Activated T-cell treated with anti-CD3 and anti-CD28 coated beads for 1 hour (primary cell): ENCODE measurements at places on chromosomes 3 and 15.

DNA sequence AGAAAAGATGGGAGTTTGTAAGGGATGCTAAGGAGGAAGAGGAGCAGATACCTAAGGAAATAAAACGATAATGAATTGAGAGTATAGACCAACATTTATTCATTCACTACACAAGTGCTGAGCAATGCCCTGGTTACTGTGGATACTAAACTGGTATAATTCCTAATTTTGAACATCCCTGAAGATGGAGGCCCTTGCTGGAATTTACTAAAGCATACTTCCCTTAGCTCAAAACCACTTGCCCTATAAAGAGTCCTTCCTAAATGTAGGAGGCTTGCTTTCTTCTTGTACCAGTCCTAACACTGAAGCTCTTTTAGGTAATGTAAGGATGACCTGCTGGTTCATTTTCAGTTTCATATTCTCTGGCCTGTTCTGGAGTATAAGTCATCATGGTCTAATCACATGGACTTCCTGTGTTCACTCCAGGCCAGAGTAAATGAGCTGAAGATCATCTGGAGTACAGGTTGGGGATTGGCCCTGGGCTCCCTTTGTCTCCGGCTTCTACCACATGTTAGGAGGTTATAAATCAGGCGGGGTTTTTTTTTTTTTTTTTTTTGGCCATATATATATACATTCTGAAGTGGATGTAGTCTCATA, 40.1 kb upstream of the MTMR10 start:
- DNase-seq, result no peak

DNA sequence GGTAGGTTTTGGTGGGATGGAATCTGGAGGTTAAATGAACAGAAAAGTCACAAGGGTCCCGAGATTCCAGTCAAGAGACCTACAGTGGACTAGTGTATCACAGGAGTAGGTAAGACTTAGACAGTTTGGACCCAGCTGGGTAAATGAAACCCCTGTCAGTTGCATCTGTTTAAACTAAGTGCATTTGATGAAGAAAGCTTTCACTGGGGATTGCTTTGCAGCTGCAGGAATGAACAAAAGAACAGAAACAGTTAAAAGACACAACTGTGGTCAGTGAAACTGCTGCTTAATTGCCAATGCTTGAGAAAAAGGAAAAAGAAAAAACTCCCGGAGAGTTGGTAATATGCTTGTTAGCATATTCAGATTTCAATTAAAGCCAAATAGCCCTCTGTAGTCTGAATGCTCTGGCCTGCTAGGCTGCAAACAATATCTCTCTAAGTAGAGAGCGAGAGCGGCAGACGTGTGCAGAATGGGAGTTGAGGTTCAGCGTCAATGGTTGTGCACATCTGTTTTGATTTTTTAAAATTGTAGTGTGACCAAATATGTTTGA, 37.1 kb downstream of the OXNAD1 start:
- no peak for DNase-seq

DNA sequence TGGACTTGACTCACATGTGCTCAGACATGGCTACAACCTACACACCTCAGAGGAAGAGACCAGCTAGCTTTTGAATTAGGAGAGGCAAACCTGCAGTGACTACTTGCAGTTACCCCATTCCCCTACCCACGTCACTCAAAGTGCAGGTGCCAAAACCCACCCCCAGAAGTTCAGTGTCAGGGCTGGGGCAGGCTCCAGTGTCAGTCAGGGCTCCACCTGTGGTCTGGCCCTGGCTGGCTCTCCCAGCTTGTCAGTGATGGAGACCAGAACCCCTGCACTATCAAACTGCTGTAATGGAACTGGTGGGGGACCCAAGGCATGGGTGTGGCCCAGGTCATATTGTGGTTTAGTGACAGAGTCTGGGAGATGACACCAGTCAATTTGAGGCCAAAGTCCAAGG, 32.6 kb upstream of the SLC41A3 start:
- no peak for DNase-seq

GRCh38 chr3:114427285-114428043, 133.6 kb downstream of the TIGIT start:
- DNase-seq, result no peak

GRCh38 chr3:123328851-123329635, 119.8 kb downstream of the ADCY5 start:
- peak; percentile 67 for DNase-seq
